H9 (cell line): ENCODE measurements at places on chromosomes 5 and 9. TPM values are rescaled to one million over a fixed set of nuclear protein-coding genes. Genes with fewer than 3 reads are reported as not detected.

The WDR38 gene
- not detected in 2 replicates for total RNA-seq

GRCh38 chr5:81579262-81579924, 171.5 kb downstream of the SSBP2 start:
- DNase-seq, result no peak

The TNFSF8 gene
- not detected in 2 replicates for total RNA-seq

- DNase-seq, result no peak
Measured at GRCh38 chr5:78467752-78468357, 107.4 kb downstream of the SCAMP1 start.

GRCh38 chr9:124384210-124384609, 31.0 kb downstream of the PSMB7 start:
- DNase-seq, result no peak

The CHSY3 gene
- total RNA-seq, result 0.37 and 0.42 TPM in 2 replicates

DNA sequence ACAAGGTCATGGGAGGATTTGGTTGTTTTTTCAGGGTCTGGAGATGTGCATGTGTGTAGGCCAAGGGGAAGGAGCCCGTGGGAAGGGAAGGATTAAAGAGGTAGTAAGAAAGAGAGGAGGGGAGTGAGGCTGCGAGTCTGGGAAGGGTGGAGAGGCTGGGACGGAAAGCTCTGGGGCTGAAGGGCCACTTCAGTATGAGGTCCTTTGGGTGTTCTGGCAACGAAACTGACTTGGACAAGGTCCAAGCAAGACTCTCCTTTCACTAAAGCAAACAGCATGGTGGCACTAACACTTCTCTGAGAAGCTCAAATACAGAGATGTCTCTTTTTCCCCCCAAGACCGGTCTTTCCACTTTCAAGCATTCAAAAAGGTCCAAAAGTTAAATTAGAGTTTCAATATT, 394.5 kb downstream of the ARHGEF28 start:
- no peak for DNase-seq

The PCDHGB3 gene
- total RNA-seq, result 1.6 and 1.7 TPM in 2 replicates

DNA sequence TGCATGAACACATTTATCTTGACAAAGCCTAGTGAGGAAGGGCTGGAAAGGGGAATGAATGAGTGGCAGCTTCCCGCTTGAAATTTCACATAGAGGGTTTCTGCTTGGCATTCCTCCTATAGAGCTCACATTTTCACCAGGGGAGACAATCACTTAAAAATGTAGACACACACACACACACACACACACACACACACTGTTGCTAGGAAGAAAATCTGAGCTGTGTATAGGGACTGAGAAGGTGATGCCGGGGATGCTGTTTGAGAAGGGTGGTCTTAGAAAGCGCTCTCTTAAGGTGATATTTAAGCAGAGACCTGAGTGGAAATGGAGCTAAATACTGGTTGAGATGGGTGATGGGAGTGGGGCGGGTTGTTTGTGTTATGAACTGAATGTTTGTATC, 70.4 kb downstream of the LRRC70 start:
- DNase-seq, result no peak

The RNF183 gene
- 0.33 TPM in 1 of 2 replicates, not detected in the other for total RNA-seq
